Muscle of back (tissue), 13 donors: ENCODE measurements at places on chromosomes 7 and 10.
A peak's percentile ranks its signal among the peaks of the same experiment; 100 is the strongest.

DNA sequence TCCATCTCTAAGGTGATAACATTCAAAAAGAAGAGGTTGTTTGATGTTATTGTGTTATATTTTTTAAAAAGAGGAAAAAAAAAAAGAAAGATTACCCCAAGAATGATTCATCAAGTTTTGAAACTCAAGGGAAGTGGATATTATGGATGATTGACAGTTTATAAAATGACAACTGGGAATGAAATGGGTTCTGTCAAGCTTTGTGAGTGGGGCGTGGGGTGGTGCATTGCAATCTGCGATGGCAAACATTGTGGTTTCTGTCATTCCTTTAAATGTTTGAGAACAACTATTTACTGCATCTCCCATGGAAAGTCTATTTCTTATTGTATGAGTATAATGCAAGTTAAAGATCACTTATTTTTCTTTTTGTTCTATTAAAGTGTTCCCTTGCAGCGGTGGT lies 297.0 kb downstream of the CCDC3 start:
- no peak for DNase-seq

DNA sequence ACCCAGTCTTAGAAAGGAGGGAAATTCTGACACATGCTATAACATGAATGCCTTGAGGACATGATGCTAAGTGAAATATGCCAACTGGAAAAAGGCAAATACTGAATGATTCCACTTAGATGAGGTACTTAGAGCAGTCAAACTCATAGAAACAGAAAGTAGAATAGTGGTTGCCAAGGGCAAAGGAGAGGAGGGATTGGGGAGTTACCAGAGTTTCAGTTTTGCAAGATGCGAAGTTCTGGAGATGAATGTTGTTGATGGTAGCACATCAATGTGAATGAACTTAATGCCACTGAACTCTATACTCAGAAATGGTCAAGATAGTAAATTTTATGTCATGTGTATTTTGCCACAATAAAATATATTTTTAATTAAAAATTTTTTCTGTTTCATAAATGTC lies 38.9 kb downstream of the DRGX start:
- no peak for DNase-seq

- no peak for DNase-seq
These were observed 137.4 kb upstream of the AKR1E2 start for GRCh38 chr10:4688601-4689000.

DNA sequence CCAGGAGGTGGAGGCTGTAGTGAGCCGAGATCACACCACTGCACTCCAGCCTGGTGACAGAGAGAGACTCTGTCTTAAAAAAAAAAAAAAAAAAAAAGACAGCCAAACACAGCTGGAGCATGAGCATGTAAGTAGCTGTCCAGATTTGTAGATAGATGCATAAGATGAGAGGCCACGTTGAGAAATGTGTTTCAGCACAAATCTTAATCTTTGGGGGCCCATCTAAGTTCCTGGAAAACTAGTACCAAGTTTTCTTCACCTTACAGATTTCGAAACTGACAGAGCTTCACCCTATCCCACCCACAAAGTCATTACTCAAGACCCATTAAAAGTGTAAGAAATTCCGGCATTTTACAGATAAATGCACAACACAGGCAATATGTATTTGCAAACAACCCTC lies 208.2 kb downstream of the PARD3 start:
- DNase-seq, result no peak

DNA sequence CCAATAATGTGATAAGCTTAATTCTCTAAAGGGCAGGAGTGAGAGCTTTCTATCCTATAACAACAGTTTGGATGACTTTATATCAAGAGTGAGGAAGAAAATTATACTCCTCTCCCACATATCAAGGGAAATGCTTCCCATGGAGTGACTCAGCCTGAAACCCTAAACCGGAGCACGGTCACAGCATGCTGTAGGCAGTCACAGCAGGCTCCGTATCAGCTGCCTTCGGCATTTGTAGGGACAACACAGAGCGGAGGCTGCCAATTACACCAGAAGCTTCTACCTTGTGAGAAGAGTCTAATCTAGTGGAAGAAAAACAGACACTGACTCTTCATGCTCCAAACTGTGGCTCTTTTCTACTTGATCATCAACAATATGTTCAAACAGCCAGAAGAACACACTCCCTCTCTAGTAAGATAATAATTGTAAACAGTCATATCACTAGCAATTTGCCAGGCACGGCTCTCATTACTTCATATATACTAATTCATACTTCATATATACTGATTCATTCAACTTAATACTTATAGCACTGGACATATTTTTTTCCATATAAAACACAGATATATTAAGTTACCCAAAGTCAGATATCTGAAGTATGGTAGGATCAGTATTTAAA lies 65.9 kb downstream of the DGKB start:
- peak; percentile 69 for DNase-seq

GRCh38 chr7:116236020-116236630 lies 25.8 kb downstream of the TES start:
- DNase-seq, result peak; percentile 77

GRCh38 chr7:129799350-129799955 lies 153.3 kb downstream of the UBE2H start:
- no peak for DNase-seq

DNA sequence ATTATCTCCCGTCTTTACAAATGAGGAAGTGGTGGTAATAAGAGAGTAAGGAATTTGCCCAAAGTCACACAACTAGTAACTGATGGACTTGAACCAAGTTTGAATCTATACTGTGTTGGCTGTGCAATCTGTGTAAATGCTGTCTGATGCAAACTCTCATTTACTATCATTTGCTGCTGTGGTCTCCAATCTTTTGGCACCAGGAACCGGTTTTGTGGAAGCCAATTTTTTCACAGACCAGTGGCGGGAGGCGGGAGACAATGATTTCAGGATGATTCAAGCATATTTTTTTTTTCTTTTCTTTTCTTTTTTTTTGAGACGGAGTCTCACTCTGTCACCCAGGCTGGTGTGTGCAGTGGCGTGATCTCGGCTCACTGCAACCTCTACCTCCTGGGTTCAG lies 450.0 kb upstream of the FZD8 start:
- DNase-seq, result peak; percentile 45

DNA sequence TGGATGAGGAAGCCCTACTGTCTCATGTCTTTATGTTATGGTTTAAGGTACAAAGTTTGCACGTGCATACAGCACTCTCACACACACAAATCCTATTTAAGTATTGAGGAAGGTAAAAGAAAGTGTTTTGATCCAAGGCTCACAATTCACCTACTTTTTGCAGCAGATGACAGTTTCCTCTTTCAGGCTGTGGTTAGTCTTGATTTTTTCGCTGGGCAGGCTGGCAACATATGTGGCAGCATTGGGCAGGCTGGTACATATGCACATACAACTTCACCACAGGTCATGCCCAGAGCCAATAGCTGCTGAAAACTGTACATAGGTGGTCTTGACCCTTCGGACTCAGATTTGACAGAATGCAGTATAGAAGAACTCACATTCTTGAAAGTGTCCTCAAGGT lies 29.1 kb upstream of the SDHAF3 start:
- no peak for DNase-seq

DNA sequence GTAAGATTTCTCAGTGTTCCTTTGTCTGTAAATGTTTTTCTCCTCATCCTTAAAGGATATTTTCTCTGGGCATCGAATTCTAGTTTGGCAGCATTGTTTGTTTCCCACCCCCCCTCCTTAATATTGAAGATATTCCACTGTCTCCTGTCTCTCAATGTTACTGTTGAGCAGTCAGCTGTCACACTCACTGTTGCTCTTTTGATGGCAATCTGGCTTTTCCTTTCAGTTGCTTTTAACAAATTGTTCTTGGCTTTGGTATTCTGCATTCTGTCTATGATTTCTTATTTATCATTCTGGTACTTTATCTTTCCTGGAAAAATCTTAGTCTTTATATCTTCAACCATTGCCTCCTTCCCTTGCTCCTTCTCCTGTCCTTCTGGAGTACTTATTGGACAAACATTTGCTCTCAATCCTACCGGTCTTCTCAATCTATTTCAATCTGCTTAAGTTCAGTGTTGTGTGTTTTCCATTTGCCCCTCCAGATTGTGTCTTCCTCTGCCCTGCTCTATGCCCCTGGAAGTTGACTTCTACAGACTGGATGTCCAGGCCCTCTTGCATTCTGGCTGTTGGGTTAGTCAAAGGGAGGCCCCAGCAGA lies 9.3 kb upstream of the GTPBP4 start:
- DNase-seq, result no peak

- no peak for DNase-seq
These were observed 99.9 kb downstream of the CACNA2D1 start for GRCh38 chr7:82343716-82344115.
